ENCODE measurements at places on chromosomes 13 and 19.

DNA sequence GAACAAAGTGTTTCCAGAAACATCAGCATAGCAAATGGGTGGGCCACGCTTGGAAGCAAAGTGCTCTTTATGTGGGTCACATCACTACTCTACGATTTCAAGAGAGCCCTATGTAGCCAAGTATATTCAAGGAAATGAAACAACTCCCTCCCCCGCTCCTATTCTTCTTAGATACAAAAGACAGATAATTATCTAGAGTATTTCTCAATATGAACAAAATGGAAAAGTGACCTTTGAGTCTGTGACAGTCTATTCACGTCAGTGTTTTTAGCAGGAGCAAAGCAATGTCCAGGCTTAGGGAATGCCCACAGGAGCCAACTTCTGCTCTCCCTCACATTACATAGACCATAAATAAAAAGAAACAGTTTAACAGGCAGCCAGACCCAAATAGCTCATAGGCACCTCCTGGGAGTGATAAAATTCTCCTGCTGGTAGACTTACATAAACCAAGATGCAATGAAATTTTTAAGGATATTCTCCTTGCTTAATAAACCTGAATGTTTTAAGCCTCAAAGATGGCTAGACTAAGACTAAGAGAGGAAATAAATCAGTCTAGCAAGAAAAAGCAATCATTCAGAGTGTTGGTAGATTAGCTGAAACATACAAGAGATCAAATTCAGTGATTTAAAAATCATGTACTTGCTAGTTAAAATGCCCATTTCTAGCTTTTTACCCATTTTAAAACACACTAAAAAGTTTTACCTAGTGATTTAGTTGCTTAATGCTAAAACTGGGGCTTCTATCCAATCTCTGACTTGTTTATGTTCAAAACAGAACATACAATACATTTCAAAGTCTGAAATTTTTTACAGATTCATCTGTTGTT is 182.8 kb downstream of the RGCC start:
- no peak for DNase-seq

DNA sequence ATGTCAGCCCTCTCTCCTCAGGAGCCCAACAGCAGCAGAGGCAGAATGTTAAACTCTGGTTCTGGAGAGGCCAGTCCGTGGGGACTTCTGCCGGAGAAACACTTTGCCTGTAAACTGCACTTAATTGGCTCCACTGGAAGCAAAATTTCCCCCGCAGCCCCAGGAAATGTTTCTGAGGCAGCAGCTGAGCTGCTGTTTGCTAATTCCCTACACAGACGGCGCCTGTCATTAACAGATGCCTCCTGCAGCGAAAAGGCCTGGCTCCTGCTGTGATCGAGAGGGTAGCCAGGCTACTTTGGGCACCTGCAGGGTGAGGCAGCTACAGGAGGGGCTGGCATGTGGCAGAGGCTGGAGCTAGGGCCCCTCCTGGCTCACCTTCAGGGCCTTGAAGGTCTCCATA is 5.2 kb upstream of the TM6SF2 start:
- DNase-seq = no peak

- DNase-seq = no peak
Measured at GRCh38 chr19:52094526-52095130, 937 bp downstream of the ZNF841 start.

DNA sequence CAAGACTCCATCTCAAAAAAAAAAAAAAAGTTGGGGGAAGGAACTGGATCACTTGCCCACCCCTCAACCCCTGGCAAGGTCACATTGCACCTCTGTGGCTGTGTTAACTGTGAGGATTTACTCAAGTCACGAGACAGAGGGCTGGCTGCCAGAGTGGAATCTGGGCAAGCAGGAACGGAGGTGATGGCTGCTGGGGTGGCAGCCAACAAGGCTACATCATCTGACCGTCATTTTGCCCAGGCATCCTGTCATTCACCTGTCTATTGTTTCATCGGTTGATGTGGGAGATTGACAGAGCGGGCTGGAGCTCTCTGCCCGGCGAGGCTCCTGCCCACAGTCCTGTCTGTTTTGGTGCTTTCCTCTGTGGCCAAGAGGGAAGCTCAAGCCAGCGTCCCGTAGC is 75.7 kb downstream of the DPF1 start:
- no peak for DNase-seq

GRCh38 chr13:40341501-40341900 is 324.9 kb downstream of the FOXO1 start:
- no peak for DNase-seq

DNA sequence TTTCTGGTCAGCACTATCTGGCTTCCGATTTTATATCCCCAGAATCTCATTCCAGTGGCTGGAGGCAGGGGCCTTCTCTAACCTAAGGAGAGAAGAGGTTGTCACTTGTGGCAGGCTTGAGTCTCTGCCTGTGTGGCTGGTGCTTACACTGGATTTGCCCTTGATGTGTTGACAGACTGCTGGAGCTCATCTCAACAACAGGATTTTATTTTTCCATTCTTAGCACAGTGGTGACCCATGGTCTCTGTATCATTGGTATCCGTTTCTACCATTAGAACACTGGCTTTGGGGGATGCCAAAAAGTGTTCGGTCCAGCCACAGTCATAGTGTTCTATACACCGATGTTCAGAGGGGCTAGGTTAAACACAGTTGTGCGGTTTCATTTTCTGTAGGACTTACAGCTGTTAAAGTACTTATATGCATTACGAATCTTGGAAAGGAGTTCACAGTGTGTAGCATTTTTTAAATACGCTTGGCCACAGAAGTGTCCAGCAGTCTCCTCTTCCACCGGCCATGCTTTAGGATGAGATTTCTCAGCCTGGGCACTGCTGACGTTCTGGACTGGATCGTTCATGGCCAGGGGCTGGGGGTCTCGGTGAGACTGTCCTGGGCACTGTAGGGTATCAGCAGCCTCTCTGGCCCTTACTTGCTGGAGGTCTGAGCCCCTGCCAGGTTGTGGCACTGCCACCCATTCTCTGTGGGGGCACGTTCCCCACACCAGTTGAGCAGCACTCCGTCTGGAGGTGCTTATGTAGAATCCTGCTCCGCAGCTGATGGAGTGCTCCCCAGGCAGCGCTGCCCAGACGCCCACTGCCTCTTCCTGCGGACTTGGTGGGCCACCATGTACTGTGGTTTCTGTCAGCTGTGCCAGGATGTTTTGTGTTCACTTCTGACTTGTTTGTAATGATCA is 41.4 kb upstream of the TEX29 start:
- DNase-seq = no peak

DNA sequence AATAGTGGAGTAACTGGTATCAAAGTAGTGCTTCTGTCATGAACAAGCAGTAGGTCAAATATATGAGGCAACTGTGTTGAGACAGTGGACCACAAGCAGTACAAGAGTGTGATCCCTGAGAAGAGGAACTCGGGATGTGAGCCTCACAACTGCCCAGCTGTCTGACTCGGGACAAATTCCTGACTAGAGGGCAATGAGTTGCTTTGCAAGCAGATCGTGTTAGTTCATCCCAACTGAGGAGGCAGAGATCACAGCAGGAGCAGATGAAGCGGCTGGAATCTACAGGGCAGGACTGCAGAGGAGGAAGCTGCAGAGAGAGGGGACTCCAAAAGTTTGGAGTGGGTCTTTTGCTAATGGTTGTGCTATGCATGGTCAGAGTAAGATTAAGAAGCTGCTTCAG is 741.1 kb downstream of the DIAPH3 start:
- DNase-seq = no peak

DNA sequence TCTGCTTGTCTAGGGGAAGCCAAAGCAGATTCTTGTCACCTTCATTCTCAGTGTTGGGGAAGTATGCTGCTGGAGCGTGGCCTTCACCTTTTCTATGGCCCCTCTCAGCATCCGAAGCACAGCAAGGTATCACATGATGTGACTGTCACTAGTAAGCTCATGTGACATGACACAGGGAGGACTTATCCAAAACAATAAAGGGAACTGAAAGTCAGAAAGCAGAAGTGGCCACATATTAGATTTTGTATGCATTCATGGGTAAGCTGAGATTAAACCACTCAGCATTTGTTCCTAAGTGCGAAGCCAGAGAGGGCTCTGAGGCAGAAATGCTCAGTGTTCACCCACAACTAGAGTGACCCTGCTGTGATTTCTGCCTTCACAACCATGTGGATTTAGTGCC is 72.8 kb upstream of the PCDH8 start:
- peak; percentile 39 for DNase-seq

DNA sequence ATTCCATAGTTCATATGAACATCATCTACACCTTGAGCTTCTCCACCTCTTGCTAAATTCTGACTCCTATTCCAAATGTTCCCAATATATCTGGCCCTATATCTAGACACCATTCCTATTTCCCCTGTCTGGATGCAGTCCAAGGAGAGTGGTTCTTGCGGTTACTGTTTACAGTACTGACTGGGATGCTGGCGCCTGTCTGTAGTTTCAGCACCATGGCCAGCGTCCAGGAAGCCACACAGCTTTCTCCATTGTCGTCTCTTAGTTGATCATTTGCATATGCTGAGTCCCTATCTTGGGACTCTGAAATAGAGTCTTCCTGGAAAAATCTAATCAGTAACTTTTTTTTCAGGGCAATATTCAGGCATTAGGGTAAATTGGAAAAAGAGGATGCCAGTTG is 14.9 kb downstream of the LAIR2 start:
- DNase-seq = peak; percentile 41

- DNase-seq = no peak
Measured at GRCh38 chr13:72165276-72165675, 298.3 kb upstream of the DACH1 start.

DNA sequence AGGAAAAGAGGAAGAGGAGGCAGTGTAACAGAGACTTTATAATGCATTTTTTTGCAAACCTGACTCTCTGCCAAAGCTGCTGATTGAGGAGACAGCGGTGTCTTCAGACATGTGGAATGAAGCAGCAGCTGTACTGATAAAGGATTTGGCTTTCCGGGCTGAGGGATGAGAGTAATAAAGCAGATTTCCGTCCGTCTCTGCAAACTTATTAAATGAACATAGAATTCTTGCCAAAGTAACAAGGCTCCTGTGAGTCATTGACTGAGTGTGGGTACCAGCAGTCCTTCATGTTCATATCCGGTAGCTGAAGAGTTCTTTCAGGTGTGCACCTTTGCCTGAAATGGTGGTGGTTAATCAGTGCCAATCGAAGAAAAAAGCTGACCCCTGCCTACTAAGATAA is 112.6 kb downstream of the LIG4 start:
- no peak for DNase-seq
